ENCODE measurements at places on chromosomes 12 and 14.

- no peak for DNase-seq
Observed at GRCh38 chr12:112573141-112573540, 154.4 kb downstream of the PTPN11 start.

- no peak for DNase-seq
Observed at GRCh38 chr14:50062438-50063085, 53.8 kb downstream of the VCPKMT start.

GRCh38 chr14:55354500-55354899 lies 57.1 kb downstream of the ATG14 start:
- no peak for DNase-seq

DNA sequence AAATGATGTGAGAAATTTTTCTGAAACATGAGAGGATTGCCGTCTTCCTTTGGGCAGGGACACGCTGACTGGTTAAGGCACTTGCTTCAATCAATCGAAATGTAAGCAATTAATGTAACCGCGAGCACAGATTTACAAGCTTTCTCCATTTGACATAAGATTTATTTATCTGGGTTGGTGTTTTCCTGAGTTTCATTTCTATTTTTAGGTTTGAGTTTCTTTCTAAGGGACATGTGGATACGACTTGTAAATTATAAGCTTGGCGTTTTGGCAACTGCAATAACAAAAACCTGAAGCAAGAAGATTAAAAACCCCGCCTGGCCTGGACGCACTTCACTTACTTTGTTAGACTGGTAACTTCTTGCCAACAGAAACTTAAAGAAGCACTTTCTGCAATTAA lies 20.3 kb upstream of the SINHCAF start:
- no peak for DNase-seq

GRCh38 chr14:103628221-103628683 lies 759 bp upstream of the KLC1 start:
- DNase-seq, result no peak

DNA sequence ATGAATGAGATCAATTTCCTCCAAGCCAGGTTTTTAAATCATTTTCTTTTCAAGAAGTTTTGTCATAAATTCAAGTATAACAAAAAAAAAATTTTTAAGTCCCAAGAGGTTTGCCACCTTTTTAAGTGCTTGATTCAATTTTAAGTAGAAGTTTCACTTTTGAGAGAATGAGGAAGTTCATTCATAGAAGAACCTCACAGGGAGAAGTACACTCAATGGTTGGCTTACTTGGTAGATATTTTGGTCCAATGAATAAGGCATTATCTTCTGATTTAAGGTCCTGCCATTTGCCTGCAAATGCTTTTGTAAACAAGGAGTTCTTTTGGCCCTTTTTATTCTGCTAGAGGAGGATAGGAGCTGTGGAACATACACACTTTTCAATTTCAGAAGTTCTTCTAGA lies 96.7 kb upstream of the NOVA1 start:
- no peak for DNase-seq

GRCh38 chr14:63204407-63205043 lies at the start of gene RHOJ:
Gene RHOJ (plus strand): TSS chr14:63204443. CDS start chr14:63204870, 427 bp downstream.
- DNase-seq, result no peak

GRCh38 chr12:78244916-78245507 lies 414.3 kb downstream of the NAV3 start:
- DNase-seq, result no peak

GRCh38 chr12:44812062-44812461 lies 64.1 kb downstream of the NELL2 start:
- DNase-seq, result no peak

- DNase-seq, result no peak
Observed at GRCh38 chr12:80925237-80925636, 12.5 kb downstream of the LIN7A start.

GRCh38 chr14:92986254-92987147 lies 63.6 kb downstream of the CHGA start:
- no peak for DNase-seq

GRCh38 chr12:19234171-19234704 lies 104.7 kb downstream of the PLEKHA5 start:
- DNase-seq, result no peak

DNA sequence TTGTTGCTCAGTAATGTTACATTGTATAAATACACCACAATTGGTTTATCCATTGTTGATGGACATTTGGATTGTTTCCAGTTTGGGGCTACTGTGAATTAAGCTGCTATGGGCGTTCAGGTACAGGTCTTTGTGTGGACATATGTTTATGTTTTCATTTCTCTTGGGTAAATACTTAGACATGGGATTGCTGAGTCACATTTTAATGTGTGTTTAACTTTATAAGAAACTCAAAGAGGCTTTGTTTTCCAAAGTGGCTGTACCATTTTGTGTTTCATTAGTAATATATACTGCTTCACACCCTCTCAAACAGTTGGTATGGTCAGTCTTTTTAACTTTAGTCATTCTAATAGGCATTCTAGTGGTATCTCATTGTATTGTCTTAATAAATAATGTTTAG lies 225.0 kb downstream of the SPTSSA start:
- no peak for DNase-seq

DNA sequence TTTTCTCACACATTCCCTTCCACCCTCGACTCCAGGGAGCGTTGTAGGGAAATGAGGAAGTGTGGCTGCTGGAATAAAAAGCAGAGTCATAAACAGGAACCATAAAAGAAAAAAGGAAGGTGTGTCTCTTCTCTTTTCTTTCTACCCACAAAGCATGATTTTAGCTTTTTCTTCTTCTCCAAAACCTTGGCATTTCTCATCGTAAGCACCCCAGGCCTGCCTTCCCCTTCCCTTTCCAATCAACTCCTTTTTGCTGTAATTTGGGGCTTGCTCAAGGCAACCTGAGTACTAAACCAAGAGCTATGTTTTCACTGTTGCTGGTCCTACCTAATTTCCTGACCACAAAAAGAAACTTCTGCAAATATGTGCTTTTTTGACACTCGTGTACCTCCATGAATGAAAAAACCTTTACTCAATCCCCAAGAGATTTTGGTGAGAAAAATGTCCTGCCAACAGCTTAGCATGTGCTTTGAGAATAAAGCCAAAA lies 9.2 kb downstream of the PLBD1 start:
- no peak for DNase-seq

GRCh38 chr12:62505786-62506185 lies 39.2 kb downstream of the MON2 start:
- no peak for DNase-seq

DNA sequence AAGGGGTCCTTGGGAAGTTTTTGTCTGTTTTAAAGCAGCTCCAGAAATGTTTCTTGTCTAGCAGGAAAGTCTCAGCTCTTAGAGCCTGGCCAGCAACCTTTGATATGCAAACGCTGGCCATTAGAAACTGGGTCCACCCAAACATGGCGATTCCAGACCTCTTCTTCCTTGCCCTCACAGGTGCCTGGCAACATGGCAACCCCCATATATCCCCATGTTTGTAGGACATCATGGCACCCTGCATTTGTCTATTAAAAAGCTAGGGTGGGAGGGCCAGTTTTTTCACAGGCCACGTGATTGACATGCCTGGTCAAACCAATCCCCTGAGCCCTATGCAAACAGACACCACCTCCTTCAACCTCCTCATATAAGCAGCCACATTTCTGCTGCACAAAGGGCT lies 848.7 kb upstream of the FOXG1 start:
- no peak for DNase-seq

- DNase-seq, result no peak
Observed at GRCh38 chr14:49218436-49219092, 367.6 kb downstream of the RPS29 start.

All from cortex of kidney (tissue), 1 donor.